ENCODE measurements at places on chromosomes 7 and 10.

DNA sequence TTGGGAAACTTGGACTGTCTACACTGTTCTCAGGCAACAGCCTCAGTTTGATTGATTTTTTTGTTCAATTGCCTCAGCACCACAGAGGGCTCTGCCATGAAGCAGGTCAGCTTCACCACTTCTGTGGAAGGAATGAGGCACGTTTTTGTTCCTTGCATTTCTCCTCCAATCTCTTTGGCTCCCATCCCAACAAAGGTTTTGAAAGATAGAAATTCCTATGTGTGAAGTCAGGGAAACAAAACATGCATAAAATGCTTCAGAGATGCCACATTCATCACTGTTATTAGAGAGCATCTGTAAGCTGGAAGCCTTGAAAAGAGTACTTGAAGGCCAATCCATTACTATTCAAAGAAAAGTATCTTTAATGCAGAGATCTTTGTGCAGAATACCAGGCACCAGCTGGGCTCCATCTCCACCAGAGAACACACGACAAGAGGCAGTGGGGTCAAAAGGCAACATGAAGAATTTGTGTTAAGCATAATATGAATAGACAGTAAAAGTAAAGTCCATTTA lies 249.1 kb upstream of the LYZL1 start:
- DNase-seq: no peak

GRCh38 chr10:65367706-65368105 lies 1558.1 kb upstream of the LRRTM3 start:
- no peak for DNase-seq

GRCh38 chr10:105770524-105771212 lies 1129.6 kb downstream of the SORCS3 start:
- no peak for DNase-seq

DNA sequence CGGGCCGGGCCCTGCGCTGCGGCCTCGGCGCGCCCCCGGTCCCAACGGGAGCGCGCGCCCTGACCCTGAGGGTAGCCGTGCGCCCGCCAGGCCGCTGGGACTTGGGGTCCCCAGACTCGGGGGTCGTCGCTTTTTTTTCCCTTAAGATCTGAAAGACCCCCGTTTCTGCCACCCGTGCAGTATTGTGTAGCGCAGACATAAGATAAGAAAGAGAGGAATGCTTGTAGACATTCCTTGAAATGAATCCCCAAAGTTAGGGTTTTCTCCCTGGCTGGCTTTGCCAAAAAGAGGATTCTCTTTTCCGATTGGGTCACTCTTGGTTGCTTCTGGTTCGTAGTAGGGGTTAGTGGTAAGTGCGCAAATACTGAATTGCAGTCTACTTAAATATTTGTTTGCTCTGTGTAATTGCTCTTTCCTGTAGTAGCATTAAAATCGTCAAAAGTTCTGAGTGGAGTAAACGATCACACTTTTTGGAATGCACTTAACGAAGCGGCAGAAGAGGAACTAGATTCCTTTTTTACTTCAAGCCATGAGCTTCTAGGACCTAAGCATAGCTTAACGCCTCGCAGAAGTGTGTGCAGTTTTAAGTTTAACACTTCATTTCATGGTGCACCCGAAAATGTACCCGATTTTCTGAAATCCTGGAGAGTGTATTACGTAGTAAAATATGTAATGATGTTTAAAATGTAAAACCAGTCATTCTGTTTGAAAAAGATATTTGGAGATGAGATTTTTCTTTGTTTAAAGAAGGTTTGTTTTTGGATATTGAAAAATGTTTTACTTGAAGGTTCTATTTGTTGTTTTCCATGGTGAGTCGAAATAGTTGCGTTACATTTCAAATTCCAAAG lies 1.3 kb downstream of the CUL1 start:
- DNase-seq: peak; percentile 46

- DNase-seq: no peak
Measured at GRCh38 chr7:123635551-123636359, 19.9 kb upstream of the LMOD2 start.

DNA sequence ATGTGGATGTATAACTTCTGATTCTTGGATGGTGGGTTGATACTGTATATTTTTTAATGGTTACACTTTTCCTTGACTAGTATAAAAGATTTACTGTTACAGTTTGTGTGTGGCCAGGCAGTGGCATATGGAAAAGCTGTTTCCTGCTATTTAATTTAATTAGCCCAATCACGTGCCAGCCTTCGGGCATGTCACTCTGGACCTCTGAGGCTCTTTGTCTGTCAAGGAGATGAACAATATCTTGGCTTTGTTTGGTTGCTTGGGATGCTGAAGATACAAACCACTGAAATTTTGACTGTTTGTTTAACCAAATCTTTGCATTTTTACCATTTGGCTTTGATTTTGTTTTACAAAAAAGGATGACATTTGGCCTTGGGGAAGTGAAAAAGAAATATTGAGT lies 185.0 kb downstream of the HDAC9 start:
- no peak for DNase-seq

DNA sequence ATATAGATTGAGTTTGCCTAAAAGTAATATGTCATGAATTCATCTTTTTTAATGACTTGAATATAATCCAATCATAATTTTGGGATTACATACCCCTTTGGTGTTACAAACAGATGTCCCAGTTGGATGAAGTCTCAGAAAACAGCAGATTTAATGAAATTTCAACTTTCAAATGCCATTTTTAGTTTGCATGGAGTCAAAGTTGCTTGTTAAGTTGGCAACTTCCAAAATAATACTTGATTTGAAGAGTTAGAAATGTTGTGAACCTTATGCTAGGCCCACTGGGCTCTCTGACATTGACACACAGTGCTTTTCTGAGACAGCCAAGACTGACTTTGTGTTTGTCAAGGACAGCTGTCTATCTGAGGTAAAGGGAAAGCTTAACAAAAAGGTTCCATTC lies 248.1 kb downstream of the KIF20B start:
- no peak for DNase-seq

All from suppressor macrophage (primary cell).